GM12878 (cell line): ENCODE measurements at places on chromosomes 3 and 15. TPM values are rescaled to one million over a fixed set of nuclear protein-coding genes. Genes with fewer than 3 reads are reported as not detected.

DNA sequence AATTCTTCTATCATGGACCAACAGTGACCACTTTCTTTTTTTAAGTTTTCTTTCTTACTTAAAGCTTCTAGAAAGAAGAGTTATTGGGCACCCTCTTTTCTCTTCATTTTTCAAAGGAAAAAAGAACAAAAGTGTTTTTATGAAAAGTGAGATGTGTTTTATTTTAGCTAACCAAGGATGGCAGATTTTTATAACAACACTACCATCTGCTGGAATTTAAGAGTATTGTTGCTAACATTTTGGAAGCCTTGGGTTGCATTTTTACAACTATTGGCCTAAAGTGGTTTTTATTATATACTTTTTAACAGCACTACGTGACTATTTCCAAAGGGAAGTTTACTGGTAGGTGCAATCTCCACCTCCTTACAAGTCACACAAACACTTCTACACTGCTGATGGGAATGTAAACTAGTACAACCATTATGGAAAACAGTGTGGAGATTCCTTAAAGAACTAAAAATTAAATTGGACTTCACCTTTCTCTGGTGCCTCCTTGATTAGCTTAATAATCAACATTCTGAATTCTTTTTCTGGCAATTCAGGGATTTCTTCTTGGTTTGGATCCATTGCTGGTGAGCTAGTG, 237.7 kb upstream of the AGTR1 start:
- no peak for DNase-seq

- DNase-seq, result no peak
Observed at GRCh38 chr3:77541203-77541922, 501.5 kb downstream of the ROBO2 start.

Gene ACOX2
- not detected in 2 replicates for polyA plus RNA-seq

Gene COX17
- polyA plus RNA-seq, result 359 and 376 TPM in 2 replicates

Gene HCN4
- polyA plus RNA-seq, result 0.10 TPM in 1 of 2 replicates, not detected in the other
